ENCODE measurements at places on chromosomes 11 and 22.

DNA sequence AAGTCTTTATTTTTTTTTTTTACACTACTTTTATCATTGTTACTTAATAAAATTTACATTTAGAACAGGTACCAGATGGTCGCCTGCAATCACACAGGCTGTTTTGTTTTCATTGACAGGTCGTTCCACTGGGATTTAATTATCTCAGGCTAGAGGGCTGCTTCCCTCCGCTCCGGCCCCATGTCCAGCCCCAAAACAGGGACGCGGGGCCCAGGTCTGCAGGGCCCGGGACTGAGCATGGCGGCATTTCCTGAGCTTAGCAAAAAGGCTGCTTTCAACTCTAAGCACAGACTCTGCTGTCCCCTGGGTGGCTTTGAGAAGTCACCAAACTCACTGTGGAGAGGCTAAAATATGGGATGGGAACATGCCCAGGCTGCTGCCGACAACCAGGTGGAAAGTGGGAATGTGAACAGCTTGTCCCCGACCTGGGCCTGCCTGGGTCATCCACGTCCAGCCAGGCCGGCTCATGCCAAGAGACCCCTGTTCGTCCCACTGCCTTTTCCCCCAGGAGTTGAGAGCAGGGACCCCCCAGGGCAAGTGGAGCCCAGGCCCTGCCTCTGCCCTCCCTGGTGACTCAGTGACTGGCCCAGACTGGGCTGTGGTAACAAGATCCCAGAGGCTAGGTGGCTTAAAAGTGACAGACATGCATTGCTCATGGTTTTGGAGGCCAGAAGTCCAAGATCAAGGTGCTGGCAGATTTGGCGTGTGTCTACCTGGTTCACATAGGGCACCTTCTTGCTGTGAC, 150.0 kb downstream of the SHANK2 start:
- no peak for DNase-seq

- DNase-seq, result no peak
Observed at GRCh38 chr11:44760917-44761550, 34.3 kb downstream of the TSPAN18 start.

- DNase-seq, result no peak
Observed at GRCh38 chr11:115477410-115477809, 26.8 kb downstream of the CADM1 start.

GRCh38 chr22:27782088-27782487, 19.5 kb downstream of the MN1 start:
- DNase-seq, result no peak

DNA sequence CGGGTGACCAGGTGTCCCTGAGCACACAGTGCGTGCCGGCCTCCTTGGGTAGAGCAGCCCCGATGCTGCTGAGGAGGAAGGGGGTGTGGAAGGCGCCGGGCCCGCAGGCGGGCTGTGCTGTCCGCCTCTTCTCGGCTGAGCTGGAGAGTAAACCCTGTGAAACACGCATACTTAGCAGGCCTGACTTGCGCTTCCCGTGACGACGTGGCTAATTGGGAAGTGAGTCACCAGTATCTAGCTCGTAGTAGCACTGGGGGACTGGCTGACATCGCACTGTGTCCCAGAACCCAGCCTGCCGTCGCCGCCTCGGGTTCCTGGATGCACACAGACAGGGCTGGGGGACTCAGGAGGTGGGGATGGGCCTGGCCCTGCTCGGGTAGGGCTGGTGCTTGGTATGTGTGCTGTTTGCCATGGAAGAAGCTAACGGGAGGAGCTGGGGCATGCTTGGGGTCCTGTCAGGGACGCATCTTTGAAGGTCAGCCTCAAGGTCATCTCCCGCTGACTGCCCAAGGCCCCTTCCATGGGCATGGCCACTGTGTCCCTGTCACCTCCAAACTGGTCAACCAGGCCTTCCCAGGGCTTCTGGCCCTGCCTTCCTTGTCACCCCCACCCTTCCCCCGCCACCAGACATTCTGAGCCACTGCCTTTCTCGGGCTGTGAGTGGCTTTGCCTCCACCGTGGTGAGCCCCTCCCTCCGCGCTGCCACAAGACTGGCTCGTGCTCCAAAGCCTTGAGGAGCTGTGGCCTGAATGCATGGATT, 1327.0 kb downstream of the BRD1 start:
- DNase-seq, result no peak

DNA sequence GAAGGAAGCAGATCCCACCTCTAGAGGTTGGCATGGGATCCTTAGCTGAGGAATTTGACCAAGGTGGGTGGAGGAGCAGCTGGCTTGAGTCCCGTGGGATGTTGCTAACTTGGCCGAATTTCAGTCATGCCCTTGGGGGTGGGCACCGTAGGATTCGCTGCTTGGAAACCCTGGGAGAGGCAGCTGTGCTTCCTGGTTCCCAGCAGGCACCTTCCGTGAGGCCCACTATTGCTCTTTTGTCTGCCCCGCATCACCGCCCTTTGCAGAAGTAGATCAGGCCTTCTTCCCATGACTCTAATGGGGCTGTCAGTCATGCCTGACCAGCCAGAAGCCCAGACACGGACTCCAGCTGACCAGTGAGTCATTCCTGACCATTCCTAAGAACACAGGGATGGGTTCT, 292.3 kb upstream of the SYN3 start:
- no peak for DNase-seq

DNA sequence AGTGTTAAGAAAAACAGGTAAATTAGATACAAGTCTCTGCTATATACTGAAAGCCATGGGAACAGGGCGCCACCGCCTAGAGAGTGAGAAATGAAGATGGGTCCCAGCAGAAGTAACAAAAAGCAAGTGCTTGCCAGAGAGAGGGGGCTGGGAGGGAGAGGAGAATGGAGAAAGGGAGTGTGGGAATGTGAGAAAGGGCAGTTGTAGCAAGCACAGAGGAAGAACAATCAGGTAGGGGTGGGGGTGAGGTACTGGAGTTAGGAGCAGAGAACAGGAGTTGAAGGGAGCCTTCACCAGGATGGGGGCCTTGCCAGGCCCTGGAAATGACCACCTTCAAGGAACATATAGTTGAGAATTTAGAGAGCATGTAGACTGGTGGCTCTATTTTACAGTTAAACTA, 66.8 kb downstream of the TCF20 start:
- no peak for DNase-seq

DNA sequence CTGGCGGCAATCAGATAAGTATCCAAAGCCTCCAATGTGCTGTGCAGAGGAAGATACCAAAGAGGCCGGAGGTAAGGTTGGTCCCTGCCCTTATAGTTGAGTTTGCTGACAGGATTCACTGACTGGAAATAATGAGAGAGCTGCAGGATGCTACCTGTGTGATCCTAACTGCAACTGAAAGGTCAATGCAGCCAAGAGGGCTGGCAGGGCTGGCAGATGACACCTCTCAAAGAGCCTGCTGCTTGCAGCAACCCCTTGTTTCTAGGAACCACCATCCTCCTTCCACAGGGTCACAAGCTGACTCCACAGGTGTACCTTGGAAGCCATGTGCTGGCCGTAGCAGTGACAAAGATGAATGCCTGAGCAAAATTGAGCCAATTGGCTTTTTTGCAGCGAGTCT, 348.1 kb downstream of the DDX10 start:
- DNase-seq, result no peak

DNA sequence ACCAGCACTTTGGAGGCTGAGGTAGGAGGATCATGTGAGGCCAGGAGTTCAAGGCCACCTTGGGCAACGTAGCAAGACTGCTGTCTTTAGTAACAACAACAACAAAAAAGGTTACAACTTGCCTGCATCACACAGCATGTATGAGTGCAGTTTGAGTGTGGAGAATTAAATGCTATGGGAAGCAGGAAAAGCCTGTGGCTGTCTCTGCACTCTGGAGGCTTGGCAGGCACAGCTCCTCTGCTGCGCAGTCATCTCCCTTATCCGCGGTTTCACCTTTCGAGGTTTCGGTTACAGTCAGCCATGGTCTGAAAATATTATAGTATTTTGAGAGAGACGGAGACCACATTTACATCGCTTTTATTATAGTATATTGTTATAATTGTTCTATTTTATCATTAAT, 2.9 kb downstream of the MICAL2 start:
- no peak for DNase-seq

GRCh38 chr22:41437198-41437597, 9.4 kb downstream of the TOB2 start:
- DNase-seq, result no peak

GRCh38 chr11:112613051-112613972, 347.9 kb upstream of the NCAM1 start:
- DNase-seq, result no peak

- DNase-seq, result no peak
Observed at GRCh38 chr11:117479372-117479771, 151.7 kb downstream of the CEP164 start.

DNA sequence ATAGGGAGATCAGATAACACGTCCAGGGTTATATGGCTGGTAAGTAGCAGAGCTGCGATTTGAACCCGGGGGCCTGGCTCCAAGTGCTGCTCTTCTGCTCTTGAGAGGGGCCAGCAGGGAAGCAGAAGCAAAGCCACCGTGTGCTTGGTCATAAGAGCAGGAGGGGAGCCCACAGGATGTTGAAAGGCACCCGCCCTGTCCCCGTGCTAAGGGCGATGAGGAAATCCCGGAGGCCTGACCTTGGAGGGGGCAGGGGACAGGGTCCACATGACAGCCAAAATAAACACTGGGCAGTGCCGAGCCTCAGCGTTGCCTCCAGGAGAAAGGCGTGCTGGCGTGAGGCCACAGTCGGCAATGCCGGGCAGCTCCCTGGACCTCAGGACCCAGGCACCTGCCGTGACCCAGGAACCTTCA, 28.8 kb downstream of the TOM1 start:
- no peak for DNase-seq

- DNase-seq, result no peak
Observed at GRCh38 chr11:33734441-33735270, 1.6 kb downstream of the CD59 start.

GRCh38 chr11:44224867-44225501, 85.0 kb downstream of the ALX4 start:
- no peak for DNase-seq

DNA sequence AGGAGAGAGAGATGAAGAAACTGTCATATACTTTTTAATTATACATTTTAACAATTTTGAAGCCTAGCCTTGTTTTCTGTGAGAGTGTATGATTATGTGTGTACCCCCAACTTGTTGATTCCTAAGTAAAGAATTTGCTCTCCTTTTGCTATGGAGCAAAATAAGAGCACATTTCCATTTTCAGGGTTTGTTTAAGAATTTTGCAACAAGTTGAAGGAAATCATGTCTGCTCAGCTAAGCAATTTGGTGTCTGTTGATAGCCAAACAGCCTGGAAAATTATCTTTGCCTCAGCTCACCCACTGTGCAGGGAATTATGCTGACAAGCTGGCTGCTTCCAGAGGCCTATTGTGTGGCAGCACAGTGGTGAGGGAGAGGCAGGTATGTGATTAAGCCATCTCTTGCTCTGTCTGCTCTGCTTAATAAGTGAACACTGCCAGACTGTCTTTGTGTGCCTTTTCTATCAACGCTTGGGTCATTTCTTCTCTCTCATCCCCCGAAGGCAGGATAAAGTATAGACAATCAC, 135.1 kb upstream of the TTC12 start:
- peak; percentile 43 for DNase-seq

DNA sequence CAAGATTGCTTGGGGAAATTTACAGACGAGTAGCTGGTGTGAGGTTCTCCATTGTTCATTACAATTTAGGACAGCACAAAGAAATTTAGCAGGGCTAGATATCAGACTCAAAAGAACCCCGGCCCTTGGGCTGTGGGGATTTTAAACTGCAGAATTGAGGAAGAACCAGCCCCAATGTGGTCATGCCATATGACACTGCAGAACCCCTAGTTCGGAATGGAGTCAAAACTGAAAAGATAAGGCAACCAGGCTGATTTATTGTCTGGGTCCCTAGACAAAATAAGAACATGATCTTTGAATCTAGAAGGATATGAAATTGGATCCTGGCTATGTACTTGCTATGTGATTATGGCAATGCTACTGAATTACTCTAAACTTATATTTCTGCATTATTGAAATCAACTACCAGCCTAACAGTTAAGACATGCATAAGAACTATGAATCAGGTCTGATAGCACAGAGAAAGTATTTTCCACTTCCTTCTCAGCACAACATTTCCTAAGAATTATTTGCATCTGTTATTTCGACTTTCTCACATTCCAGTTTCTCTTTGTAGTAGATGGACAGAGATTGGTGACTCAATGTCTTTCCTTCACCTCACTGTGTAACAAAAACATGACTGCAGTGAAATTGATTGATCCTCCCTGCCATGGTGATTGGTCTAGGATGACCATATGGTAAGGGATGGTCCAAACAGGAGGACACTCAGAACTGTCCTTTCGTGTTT, 13.2 kb downstream of the MMP3 start:
- no peak for DNase-seq

GRCh38 chr11:119479685-119480275, 56.8 kb upstream of the THY1 start:
- no peak for DNase-seq

- no peak for DNase-seq
Observed at GRCh38 chr11:36280531-36280930, 8.7 kb downstream of the COMMD9 start.

DNA sequence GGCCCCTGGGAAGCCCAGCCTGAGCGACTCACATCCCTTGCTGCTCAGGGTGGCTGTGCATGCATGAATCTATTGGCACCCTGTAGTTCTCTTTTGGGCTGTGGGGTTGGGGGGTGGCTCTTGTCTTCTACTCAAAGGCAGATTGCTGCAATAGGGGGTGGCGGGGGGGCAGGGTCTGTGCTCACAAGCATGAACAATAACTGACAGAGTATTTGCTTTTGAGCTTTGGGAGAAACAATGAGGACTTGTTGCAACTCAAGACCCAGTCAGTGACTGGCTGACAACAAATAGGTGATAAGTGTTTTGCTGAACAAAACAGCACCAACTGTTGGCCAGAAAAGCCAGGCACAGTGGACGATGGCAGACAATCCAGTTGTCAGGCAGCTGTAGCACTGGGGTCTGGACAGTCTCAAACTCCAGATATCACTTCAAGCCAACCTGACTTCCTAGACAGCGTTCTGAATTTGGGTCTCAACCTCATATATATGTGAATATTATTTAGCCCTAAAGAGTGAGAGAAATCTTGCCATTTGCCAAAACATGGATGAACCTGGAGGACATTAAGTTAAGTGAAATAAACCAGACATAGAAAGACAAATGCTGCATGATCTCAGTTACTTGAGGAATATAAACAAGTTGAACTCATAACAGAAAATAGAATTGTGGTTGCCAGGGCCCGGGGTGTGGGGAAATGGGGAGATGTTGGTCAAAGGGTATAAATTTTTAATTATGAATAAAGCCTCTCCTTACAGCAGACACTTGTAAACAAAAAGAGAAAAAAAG, 61.7 kb downstream of the ME3 start:
- no peak for DNase-seq

GRCh38 chr11:83768489-83768888, 482.3 kb upstream of the CCDC90B start:
- no peak for DNase-seq

DNA sequence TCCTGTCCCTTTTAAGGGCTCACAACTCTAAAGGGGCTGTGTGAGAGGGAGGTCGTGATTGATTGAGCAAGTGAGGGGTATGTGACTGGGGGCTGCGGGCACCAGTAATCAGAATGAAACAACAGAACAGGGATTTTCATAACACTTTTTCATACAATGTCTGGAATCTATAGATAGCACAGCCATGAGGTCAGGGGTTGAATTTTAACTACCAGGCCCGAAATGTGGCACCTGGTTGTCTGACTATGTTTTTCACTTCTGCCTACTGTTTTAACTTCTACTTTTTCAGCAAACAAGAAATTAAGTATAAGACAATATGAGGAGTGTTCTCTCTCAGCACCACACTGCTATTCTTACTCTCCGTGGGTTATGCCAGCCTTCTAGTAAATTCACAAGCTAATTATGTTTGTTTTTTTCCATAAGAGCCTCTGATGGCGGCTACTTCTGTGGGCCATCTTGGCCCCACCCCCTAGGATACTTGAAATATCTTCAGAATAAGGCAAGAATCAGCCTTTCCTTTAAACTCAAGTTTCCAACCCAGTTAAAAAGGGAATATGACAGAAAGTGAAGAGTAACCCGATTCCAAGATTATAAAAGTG, 552.8 kb upstream of the CHORDC1 start:
- DNase-seq, result no peak
